ENCODE measurements at places on chromosomes 3 and 15.

DNA sequence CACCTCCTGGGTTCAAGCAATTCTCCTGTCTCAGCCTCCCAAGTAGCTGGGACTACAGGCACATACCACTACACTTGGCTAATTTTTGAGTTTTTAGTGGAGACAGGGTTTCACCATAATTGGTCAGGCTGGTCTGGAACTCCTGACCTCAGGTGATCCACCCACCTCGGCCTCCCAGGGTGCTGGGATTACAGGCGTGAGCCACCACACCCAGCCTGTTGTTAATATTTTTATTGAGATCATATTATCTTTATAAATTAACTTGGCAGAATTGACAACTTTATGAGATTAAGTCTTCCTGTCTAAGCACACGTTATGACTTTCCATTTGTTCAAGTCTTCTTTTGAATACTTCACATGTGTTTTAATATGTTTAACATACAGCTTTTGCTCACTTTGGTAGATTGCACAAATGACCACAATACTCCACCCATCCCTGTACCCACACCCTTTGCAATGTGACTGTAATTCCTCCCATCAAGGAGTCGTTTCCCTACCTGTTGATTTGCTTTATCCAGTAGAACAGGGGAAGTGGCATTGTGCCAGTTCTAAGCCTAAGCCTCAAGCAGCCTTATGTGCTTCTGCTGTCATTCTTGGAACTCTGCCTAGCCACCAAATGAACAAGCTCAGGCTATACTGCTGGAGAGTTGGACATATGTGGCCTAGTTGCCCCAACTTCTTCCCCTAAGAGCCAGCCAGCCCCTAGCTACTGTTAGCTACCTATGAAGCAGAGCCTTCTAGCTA, 8.2 kb downstream of the XYLB start:
- DNase-seq = no peak

GRCh38 chr3:11047500-11047899, 55.0 kb downstream of the SLC6A1 start:
- DNase-seq = no peak

DNA sequence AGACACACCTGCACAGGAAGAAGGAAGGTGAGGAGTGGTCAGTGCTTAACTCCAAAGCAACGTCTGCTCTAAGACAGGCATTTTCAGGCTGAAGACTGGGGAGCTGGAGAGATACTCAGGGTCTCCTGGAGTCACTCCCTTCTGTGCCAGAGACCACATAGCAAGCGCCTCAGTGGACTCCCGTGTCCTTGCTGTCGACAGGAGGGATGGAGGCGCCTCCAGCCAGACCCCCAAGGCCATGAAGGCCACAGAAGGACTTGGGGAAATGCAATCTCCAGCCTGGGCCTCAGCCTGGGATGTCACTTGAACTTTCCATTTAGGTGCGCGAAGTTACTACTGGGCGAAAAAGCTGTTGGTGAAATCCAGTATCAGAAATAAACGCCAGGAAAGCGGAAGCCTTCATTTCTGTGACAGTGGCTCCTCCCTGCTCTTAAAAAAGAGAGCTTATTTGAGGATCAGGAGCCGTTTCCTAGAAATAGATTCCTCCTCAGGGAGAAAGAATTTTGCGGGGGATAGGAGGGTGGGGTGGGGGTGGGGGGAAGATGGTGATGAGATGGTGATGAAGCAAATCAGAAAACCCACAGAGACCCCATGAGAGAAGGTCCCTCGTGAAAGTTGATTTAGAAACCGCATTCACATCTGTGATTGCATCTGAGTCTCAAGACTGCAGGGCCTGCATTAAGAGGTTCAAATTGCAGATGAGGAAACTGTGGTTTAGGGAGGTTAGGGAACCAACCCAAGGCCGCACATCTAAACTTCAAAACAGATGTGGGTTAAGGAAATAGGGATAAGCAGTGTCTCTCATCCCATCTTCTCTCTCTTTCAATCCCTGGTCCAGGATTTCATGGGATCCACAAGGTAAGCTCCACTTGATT, 78.8 kb downstream of the ATP2B2 start:
- no peak for DNase-seq

GRCh38 chr3:13010780-13011572, 62.3 kb downstream of the IQSEC1 start:
- DNase-seq = no peak

All from stimulated activated CD8-positive, alpha-beta memory T cell treated with anti-CD3 and anti-CD28 coated beads, Interleukin-4, amount 100 ng/mL, for 4 hours (primary cell).